Liver (tissue), 10 donors: ENCODE measurements at places on chromosomes 3 and 15.
A peak's percentile ranks its signal among the peaks of the same experiment; 100 is the strongest.

- no peak for DNase-seq
Measured at GRCh38 chr3:43255662-43256061, 30.7 kb upstream of the SNRK start.

- DNase-seq = no peak
Measured at GRCh38 chr3:14869917-14870782, 51.4 kb downstream of the FGD5 start.

- no peak for DNase-seq
Measured at GRCh38 chr3:103055021-103055520, 620.3 kb downstream of the ZPLD1 start.

GRCh38 chr3:186614266-186614596 lies 1.4 kb downstream of the AHSG start:
- no peak for DNase-seq

DNA sequence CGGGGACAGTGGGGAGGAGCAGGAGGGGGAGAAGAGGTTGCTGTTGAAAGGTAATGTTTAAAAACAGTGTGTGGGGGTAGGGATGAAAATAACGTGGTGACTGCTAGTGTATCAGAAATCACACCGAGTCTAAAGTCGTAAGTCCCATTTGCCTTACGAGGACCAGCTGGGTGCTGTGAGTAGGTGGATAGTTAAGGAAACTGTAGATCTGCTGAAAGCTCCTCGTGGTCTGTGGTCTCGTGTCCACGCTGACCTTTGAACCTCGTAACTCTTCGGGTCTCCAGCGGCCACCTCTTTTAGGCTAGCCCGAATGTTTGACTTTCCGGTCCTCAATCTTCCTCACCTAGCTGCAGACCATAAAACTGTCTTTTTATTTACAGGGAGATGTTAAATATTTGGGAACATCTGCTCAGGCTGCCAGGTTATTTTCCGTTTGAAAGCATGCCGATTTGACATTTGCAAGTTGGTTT lies 29.3 kb upstream of the ST3GAL6 start:
- DNase-seq = peak; percentile 34

DNA sequence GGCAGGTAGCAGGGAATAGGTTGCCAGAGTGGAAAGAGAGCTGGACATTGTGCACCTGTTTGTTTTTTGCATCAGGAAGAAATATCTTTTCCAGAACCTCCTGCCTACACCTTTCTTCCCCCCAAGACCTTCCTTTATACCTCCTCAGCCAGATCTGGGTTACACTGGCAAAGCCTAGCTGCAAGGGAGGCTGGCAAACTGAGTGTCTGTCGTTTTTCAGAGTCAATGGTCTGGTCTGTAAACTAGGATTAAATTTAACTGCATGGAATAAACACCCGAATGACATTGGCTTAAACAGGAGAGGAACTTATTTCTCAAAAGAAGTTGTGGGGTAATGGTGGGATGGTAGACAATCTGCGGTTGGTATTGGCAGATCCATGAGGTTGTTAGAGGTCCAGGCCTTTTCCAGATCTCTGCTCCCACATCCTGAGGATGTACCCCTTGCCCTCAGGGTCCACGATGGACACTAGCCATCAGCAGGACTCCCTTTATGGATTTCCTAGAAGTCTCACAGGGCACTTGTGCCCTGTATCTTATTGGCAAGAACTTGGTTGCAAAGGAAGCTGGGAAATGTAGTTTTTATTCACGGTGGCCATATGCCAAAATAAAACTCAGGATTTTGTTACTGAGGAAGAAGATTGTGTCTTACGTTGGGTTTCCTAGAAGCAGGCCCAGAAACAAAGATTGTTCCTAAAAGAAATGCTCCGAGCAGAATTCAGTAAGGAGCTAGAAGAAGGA lies 3.2 kb upstream of the RARRES1 start:
- no peak for DNase-seq

DNA sequence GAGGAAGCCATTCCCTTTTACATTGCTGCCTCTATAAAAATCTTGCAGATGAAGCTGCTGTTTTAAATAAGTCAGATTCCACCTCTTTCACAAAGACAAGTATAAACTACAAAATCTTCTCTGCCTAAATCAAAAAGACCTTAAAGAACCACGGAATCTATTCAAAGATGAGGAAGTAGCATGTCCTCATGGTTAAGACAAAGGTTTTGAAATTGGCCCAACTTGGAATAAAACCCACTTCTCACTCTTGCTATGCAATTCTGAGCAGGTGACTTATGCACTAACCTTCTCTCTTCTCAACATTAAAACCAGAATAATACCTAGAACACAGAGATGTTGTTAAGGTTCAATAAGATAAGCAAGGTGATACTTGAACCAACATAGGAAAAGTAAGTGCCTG lies 97.6 kb downstream of the FOXP1 start:
- DNase-seq = no peak

- no peak for DNase-seq
Measured at GRCh38 chr15:67792250-67792942, 32.9 kb upstream of the SKOR1 start.

GRCh38 chr3:153242896-153243295 lies 80.9 kb downstream of the RAP2B start:
- no peak for DNase-seq

DNA sequence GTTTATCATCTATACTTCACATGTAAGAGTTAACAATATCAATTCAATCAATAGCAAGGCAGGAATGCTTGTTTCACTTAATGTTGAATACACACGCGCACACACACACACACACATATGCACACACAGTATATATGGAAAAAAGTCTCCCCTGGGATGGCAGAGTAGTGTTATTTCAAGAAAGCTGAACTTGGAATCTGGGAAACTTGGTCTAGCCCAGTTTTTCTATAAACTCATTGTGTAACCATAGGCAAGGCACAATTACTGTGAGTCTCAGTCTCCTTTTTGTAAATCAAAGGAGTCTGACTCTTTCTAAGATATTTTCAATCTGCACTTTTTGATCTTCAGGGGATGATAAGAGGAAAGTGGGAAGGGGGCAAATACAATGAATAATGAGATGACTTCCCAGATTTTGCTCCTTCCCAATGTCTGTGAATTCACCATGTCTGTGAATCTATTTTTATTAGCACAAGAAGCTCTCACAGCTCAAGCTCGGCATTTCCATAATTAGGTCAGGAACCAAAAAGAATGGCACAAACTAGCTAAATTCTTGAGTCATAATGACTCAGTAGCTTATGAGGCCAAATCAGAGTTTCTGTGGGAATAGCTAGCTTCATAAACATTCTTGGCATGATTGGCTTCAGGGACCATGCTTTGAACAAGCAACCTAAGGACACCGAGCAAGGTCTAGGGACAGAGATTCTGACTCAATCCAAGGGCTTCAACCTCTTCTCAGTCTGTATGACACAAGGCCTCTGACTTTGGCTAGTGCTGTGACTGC lies 227.4 kb upstream of the DCBLD2 start:
- DNase-seq = no peak

- DNase-seq = no peak
Measured at GRCh38 chr3:110813541-110813940, 258.1 kb upstream of the NECTIN3 start.

- DNase-seq = peak; percentile 36
Measured at GRCh38 chr3:165837058-165837525, at the start of gene BCHE. BCHE (minus strand) TSS chr3:165837423; CDS start chr3:165831033, 6,390 bp downstream.

GRCh38 chr3:160564949-160565441 lies 376 bp downstream of the KPNA4 start:
- DNase-seq = no peak

- DNase-seq = no peak
Measured at GRCh38 chr3:197564097-197564843, 8.5 kb upstream of the BDH1 start.

DNA sequence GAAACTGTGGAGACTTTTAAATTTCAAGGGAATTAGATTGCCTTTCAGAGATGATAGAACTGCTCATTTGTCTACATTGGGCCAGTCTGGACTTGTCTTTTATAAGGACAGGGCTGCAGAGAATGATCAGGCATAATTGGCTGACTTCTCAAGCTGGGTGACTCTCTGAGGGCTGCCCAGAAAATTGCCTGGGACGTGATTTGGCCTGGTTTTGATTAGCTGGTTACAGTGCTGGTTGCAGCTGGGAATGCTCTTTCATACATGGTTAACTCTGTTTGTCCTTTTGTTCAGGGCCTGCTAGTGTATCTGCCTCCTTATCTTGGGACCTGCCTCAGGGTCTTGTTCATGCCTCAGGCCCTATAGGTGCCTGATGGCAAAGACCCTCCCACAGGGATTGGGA lies 245.6 kb downstream of the CLSTN2 start:
- DNase-seq = no peak

DNA sequence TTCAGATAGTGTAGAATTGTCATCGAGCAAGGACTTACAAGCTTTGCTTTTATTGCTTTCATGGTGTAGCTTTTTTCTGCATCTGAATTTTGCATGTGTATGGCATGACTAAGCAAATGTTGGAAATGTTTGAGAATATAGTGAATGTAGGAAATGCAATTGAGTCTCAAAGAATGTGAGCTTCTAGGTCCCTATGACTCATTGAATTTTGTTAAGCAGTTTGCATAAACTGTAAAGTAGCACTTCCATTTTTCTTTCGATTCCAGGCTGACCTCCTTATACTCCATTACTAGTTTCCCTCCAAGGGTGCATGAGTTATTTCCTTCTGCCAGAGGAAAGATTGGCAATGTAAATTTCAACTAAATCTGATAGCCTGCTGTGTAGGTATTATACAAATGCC lies 619.2 kb downstream of the DIPK2A start:
- DNase-seq = no peak

- DNase-seq = no peak
Measured at GRCh38 chr15:42046597-42046996, 25.8 kb upstream of the PLA2G4E start.

- no peak for DNase-seq
Measured at GRCh38 chr3:98778852-98779413, 15.8 kb downstream of the ST3GAL6 start.

DNA sequence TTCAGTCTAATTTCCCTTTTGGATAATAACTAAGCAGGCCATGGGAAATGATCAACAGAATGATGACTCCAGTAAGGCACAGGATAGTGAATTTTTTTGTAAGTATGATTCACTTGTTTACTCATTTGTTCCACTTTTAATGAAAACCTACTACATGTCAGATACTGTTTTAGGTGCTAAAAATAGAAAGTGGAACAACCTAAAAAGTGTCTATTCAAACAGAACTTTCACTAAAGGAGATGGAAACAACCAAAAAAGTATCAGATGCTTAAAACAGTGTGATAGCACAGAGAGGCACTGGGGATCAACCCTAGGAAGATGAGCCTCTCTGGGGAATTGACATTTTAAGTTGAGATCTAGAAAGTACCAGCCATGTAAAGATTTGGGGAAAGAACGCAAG lies 11.1 kb downstream of the RYK start:
- DNase-seq = no peak

DNA sequence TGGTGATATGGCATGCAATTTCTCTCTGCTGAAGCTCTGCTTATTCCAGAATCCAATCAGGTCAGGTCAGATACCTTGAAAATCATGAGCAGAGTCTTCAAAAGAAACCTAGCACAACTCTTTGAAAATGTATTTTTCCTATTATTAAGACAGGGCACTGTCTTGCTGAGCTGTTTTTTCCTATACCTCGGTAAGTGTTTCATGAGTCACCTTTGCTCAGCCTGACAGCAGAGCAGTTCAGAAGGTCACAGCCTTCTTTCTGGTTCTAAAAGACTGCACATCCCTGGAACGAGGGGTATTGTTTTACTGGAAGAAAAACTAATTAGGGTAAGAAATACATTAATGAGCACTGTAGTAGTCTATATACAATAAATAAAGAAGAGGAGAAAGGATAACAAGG lies 422.0 kb downstream of the SOX2 start:
- DNase-seq = no peak

DNA sequence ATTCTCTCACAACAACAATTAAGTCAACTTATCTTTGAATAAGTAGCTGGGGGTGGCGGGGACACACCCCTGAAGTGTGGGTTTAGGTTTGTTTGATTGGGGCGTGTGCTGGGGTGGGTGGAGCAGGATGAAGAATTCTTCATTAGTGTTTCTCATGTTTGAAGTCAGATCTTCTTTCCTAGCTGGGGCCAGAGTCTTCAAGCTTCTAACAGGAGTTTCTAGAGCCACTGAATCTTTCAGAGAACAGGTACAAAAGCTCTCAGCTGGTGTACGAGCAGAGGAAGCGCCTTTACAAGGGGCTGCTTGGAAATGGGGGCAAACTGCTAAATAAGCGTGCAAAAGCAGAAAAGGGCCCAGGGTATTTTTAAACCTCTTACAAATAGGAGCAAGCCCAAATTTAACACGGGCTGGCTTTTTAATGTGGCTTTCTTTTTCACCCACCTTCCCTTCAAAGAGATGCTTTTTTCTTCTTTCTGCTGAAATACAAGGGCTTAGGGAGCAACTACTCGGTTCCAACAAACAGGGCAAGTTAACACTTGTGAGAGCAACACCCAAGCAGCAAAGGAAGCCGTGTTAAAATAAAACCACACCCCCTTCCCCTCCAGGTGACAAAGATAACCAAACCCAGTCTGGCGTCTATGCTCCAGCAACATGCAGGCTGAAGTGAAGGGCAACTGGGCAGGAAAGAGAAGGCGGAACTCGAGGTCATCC lies 86.9 kb upstream of the RASGRP1 start:
- no peak for DNase-seq

- peak; percentile 32 for DNase-seq
Measured at GRCh38 chr3:39166932-39167532, 13.6 kb upstream of the CSRNP1 start.

DNA sequence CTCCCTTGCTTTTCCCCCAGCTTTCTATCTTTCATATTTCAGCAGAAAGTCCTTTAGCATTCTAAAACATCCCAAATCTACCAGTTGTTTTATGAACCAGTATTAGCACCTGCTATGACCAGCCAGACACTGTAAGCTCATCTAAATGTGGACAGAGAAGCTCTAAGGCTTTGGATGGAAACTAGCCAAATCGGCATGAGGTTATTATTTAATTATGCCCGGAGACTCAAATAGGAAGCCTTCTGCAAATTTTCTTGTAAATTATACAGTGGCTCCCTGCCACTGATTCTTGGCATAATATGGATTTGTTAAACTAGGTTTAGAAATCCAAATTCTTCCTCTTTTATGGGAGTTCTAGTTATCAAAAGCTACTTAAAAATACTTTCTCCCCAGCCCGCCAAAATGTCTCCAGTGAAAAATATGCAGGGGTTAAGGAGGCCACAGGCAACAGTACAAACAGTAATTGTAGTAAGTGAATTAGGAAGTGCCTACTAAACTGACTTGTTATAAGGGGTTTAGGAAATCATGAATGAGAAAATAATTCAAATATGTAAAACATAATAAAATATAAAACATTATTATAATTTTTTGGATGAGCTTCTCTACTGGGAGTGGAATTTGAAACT lies 15.4 kb downstream of the MYH15 start:
- no peak for DNase-seq

DNA sequence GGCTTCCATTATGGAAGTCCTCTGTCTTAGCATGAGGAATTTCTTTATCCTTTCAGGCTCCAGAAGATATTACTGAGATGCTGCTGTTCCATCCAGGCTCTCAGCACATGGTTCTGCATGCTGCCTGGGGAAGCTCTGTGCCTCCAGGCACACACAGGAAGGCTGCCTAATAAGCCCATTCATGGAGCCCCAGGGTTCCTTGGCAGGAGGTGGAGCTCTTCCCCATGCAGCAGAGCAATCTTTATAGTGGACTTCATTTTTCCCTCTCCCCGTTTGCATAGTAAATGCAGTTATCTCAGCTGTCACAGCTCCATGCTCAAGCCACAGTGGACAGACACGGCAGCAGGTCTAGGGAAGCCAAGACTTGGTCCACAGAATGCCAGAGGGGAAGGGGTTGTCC lies 57.6 kb downstream of the BOC start:
- DNase-seq = no peak
